ENCODE measurements at places on chromosomes 3 and 15.

DNA sequence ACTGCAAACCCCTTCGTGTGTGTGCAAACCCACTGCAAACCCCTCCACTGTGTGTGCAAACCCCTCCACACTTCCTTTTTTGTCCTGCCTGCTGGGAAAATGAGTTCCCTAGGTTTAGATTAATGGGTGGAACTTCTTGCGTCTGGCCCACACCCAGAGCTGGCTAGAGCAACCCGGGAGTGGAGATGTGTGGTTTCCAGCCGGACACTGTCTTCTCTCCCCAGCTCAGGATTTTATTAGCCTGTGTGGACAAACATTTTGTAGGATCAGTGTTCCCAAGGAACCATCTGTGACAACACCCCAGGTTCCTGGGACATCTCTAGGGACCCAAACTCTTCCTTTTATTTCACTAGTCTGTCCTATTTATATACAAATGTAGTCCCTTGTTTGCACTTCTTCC, 9.6 kb upstream of the LRRK1 start:
- no peak for DNase-seq

- DNase-seq, result no peak
Measured at GRCh38 chr3:43213631-43214030, 72.7 kb upstream of the SNRK start.

GRCh38 chr3:133761605-133762484, 15.7 kb downstream of the TF start:
- peak; percentile 18 for DNase-seq

- no peak for DNase-seq
Measured at GRCh38 chr3:21654241-21654640, 96.8 kb downstream of the ZNF385D start.

DNA sequence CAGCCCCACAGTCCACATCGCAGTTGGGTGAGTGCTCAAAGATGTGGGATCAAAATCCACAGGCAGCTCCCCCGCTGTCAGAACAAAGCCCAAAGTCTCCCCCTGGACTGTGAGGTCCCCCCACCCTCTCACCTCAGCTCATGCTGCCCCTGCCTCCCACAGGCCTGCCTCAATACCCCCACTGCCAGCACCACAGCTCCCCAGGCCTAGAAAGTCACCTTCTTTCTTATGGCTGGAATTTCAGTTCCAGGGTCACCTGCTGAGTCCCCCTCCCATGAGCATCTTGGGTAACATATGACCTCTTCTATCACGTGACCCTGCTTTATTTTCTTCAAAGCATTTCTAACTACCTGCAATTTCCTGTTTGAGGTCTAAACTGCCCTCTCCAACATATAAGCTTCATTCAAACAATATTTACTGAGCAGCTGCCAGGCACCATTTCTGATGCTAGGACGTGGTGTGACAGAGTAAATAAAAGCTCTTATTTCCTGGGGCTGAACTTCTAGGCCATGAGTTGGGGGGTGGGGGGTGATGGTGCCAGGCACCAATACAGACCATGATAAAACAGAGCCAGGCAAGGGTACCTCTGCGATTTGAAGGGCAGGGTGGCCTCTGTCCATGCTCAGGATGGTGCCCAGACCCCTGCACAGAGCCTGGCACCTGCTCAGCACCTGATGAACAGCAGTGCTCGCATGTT, 2.4 kb upstream of the TMEM89 start:
- no peak for DNase-seq

GRCh38 chr15:47289656-47290055, 427.6 kb upstream of the SEMA6D start:
- DNase-seq, result no peak

GRCh38 chr3:32869513-32870047, 51.8 kb downstream of the TRIM71 start:
- DNase-seq, result no peak

DNA sequence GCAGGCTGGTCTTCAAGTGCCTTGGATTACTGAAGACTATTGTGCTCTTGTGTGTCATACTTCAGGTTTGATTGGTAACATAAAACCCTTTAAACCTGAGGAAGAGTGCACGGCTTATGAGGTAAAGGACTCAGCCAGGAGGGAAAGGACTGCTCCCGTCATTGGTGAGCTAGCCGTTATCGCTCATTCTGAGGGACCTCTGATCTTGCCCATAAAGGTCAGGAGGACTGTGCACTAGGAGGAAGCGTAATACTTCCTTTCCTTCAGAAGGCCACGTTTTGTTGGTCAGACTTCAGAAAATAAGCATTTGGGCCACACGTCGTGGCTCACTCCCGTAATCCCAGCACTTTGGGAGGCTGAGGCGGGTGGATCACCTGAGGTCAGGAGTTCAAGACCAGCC, 37.7 kb downstream of the PXK start:
- DNase-seq, result no peak

GRCh38 chr3:133303430-133303829, 96.4 kb upstream of the BFSP2 start:
- no peak for DNase-seq

DNA sequence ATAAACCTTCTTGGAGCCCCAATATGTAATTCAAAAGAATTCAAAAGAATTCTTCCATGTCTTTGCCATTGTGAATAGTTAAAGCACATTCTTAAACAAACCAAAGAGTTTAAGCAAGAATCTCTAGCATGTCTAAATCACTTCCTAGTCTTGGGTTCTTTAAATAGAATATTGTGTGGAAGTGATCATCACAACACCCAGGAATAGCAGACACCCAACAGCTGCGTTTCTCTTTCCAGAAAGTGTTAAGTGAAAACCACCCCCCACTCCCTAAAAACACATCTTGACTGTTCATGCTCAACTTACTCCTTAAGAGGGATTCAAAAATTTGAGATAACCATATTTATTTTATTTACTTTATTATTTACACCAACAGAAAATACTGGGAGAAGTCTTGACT, 24.1 kb upstream of the CAPN7 start:
- DNase-seq, result no peak

GRCh38 chr3:31896648-31897433, 84.2 kb downstream of the OSBPL10 start:
- DNase-seq, result no peak

GRCh38 chr3:105559856-105560255, 193.1 kb downstream of the ALCAM start:
- no peak for DNase-seq

DNA sequence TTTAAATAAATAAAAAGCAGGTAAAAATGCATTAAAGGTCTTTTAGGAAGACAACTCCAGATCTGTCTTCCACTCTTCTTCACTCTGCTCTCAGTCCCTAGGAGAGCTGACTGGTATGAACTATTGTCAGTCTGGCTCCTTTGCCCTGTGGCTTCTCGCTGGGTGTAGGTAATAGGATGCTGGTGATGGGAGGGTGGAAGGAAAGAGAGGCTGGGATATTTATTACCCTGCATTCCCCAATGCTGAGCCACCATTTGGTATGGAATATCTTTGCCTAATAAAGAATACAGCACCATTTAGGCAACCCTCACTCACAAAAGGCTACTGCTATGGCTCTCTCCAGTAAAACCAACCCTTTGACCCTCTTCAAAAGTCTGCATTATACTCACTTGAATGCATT, 326.9 kb downstream of the CNTN3 start:
- DNase-seq, result no peak

GRCh38 chr15:74311734-74312444, 55.6 kb downstream of the CYP11A1 start:
- DNase-seq, result peak; percentile 23

DNA sequence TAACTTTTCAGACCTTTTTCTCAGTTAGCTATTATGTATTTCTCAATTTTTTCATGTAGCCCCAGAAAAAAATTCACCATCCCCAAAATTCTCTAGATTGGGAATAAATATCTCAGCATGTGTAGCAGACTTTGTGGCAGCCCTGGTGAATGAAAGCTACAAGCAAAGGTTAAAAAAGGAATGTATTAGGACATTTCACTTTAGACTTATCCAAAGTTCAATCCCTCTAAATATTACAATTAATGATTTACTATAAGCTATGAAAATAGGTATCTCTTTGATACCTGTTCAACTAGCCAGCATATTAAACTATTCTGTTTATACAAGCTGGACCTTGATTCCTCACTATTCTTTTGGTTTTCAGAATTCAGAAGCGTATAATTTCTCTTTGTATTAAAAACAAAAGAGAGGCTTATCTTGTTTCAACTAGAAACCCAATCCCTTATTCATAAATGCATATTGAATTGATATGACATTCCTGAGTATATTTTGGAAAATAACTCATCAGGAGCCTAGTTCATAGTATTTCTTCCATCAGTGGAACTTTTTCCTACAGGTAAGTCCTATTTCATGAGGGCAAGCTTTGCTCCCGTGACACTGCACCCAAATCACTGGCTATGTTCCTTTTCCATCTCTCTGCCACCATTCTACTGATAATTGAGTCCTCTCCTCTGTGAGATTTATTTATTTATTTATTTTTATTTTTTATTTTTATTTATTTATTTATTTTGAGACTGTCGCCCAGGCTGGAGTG, 38.0 kb downstream of the WDR72 start:
- no peak for DNase-seq

- no peak for DNase-seq
Measured at GRCh38 chr15:76298986-76299385, 12.3 kb downstream of the ETFA start.

GRCh38 chr15:65870889-65871533, 1.7 kb downstream of the RAB11A start:
- peak; percentile 58 for DNase-seq

DNA sequence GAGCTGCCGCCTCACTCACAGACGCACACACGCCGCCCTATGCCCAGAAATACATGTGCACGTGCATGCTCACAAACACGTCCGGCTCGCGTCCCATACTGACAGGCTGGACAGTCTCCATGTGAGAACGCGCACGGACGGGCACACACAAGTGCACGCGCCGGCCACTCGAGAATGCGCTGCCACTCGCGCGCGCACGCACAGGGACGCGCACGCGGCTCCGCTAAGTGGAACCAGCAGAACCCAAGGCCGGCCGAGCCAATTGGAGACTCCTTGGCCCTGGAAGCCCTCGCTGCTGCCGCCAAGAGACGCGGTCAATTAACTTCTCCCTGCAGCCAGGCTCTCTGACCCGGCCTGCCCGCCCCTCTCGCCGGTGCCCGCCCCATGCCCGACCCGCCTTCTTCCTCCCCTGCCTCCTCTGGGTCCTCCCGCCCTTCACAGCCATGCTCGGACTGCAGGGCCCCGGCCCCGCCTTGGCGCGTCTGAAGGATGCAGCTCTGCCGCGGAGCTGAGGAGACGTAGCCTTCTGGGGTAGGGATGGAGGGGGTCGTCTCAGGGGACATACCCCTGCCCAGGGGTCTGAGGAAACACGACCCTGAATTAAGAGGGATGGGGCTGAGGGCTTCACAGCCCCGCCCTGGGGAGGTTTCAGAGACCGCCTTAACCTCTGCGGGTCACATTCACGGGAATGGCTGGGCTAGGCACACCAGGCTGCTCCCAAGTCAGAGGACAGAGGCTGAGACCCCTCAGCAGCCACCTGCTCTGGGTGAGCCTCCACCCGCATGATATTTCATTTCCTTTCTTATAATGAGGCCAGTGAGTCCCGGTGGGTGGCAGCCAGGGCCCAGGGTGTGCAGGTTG, 15.0 kb downstream of the PTH1R start:
- DNase-seq, result peak; percentile 40

- DNase-seq, result no peak
Measured at GRCh38 chr15:66505818-66506217, 692 bp downstream of the ZWILCH start.

- no peak for DNase-seq
Measured at GRCh38 chr15:74367296-74367854, at the start of gene CYP11A1. CYP11A1 (minus strand) TSS chr15:74367646; CDS start chr15:74367585, 61 bp downstream.

GRCh38 chr15:59862191-59863155, 141.6 kb upstream of the FOXB1 start:
- DNase-seq, result no peak

DNA sequence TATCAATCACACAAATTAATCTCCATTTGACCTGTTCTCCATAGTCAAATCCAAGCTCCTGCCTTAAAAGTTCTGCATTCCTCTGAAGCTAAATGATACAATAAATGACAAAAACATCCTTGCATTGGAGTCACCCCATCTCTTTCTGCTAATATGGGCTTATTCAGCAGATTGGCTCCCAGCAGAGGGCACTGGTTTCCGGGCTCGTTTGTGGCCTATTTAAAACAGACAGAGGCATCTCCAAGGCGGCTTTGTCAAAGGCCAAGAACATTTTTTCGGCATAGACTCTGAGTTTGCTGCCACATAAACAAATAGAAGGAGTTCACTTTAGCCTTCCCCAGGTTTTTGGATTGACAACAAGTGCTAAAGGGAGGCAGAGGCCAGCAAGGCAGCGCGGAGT, 204.4 kb upstream of the RASGRP1 start:
- peak; percentile 4 for DNase-seq

DNA sequence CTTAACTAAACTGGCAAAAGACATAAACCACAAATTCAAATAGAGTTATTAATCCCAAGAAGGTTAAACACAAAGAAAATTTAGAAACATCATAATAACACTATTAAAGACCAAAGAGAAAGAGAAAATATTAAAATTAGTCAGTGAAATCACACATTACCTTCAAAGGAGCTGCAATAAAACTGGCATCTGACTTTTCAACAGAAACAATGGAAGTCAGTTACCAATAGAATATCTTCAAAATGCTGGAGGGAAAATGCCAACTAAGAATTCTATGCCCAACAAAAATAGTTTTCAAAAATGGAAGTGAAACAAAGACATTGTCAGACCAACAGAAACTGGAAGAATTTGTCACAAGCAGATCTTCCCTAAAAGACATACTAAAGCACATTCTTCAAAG, 68.7 kb upstream of the RNF7 start:
- no peak for DNase-seq

- DNase-seq, result peak; percentile 62
Measured at GRCh38 chr3:152352554-152352953, 83.8 kb downstream of the MBNL1 start.

GRCh38 chr3:4994823-4995499, 15.7 kb downstream of the BHLHE40 start:
- DNase-seq, result peak; percentile 75

GRCh38 chr3:11539677-11540076, 104.0 kb downstream of the VGLL4 start:
- DNase-seq, result no peak

- DNase-seq, result no peak
Measured at GRCh38 chr15:63596676-63597037, 530 bp upstream of the FBXL22 start.

- peak; percentile 31 for DNase-seq
Measured at GRCh38 chr15:53072077-53072476, 281.9 kb upstream of the ONECUT1 start.

DNA sequence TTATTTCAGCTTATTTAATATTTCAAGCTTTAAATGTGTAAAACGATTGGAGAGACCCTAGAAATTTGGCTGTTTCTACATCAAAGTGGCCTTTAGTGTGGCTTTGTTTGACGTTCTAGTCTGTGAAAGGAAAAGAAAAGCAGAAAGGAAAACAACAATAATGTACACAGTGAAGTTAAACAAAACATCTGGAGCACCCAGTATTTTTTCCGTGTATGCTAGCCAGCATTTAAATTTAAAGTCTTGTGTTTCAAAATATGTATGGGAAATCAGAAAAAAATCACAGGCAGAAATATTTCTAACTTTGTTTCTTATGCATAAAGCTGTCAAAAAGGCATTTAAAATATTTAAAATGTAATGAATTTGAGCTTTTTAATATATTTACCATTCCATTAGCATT, 218.1 kb downstream of the NAALADL2 start:
- DNase-seq, result no peak

All from GM12865 (cell line).